ENCODE measurements at places on chromosomes 7 and 10. TPM values are rescaled to one million over a fixed set of nuclear protein-coding genes. Genes with fewer than 3 reads are reported as not detected.

CALCR gene
- not detected for total RNA-seq

SLC26A4 gene
- 2.3 TPM for total RNA-seq

AMPH gene
- total RNA-seq, result 6.3 TPM

GRCh38 chr7:40077849-40078248, 56.6 kb downstream of the MPLKIP start:
- no peaks in the 10 kb centered on the region for H3K4me1 ChIP-seq
- no peak overlapping the region for H3K4me3 ChIP-seq
- no peak overlapping the region for H3K27ac ChIP-seq

- H3K27ac ChIP-seq, result no peak overlapping the region
- no peak for DNase-seq
- H3K36me3 ChIP-seq, result no peaks in the 10 kb centered on the region
- no peak overlapping the region for H3K4me3 ChIP-seq
- no peaks in the 10 kb centered on the region for H3K4me1 ChIP-seq
These were observed 106.7 kb downstream of the CUBN start for GRCh38 chr10:17022896-17023295.

- DNase-seq, result no peak
- no peaks in the 10 kb centered on the region for H3K36me3 ChIP-seq
- H3K4me3 ChIP-seq, result peak overlapping the region; percentile 90
- H3K4me1 ChIP-seq, result no peaks in the 10 kb centered on the region
These were observed 607 bp upstream of the SMO start for GRCh38 chr7:129187681-129188371.

RBP3 gene
- total RNA-seq, result not detected
